ENCODE measurements at places on chromosomes 1 and 21.
A peak's percentile ranks its signal among the peaks of the same experiment; 100 is the strongest.

- DNase-seq: no peak
These were observed 183.3 kb downstream of the DHRS3 start for GRCh38 chr1:12434686-12435085.

DNA sequence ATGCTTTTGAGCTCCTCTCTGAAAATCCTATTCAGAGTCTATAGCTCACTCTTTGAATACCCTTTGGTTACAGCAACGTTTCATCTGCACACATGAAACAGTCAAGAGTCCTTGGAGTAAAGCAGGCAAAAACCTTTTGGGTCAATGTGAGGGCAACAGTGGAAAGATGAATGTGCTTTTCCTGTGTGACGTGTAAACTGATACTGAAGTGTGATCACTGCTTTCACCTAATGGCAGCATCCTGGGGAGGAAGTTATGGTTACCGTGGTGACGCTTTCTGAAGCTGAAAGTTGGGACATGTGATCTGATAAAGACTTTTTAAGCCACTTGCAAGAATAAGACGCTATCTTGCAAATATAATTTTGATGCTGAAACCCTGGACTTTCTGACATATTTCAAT, 160.0 kb downstream of the SEC16B start:
- DNase-seq: no peak

DNA sequence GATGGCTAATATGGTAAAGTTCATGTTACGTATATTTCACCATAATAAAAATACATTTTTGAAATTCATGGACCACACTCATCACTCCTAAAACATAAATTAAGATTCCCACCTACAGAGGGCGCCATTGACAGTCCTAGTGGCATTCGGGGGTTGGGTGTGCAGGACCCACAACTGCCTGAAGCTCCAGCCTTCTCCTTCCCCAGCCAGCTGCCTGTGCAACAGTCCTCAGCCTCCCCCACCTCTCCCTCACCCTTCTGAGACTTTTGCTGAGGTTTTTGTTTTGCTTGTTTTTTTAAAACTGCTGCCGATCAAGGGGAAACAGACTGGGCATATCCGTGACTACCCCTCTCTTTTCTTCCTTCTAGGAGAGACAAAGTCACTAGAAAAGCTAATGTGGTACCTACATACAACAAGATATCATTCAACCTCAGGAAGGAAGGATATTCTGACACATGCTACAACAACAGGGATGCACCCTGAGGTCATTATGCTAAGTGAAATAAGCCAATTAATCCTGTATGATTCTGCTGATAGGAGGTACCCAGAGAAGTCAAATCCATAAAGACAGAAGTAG, 9.2 kb upstream of the EVA1C start:
- DNase-seq: peak; percentile 74

DNA sequence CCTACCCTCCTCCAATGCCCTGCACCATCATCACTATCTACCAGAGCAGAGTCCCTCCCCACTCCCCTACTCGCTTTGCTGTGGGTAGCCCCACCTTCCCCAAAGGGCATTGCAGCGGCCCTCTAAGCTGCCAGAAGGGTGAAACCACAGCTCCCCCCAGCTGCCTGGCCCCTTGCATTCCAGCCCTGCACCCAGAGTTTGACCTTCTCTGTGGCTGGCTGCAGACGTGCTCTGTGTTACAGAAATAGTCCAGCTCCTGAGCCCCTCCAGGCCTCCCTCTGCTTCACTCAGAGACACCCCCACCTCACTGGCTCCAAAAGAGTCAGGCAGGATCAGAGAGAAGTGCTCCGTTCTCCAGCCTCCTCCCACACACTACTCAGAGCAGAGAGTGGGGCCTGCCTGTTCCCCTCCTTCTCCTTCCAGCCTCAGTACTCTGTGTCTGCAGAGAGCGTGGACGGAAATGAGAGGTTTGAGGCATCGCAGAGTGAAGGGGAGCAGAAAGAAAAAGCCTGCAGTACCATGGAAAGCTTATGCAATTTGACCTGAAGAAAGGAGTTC, 63.2 kb downstream of the PLEKHA6 start:
- no peak for DNase-seq

DNA sequence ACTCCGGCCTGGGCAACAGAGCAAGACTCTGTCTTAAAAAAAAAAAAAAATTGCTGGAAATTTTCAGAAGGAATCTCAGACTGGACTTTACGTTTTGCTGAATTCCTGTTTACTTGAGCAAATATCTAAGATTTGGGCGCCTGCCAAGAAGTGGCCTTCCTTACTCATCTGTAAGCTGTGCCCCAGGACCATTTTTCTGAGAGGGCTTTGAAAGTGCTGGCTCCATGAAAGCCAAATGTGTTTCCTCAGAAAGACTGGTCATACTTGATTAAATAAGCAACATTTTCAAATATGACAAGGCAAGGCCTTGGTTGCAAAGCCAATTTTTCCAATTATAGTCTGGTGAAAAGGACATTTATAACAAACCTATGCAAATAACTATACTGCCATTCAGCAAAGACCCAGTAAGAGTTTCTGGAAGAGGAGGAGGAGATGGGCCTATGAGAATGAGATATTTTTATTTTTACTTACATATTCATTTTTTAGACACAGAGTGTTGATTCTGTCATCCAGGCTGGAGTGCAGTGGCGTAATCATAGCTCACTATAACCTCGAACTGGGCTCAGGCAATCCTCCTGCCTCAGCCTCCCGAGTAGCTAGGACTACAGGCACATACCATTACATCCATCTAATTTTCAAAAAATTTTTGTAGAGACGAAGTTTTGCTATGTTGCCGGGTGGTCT, 56.3 kb upstream of the HTR1D start:
- DNase-seq: no peak

- no peak for DNase-seq
These were observed 1.3 kb upstream of the ZBTB7B start for GRCh38 chr1:155001425-155001674.

GRCh38 chr1:192986110-192986747, 72.9 kb downstream of the UCHL5 start:
- peak; percentile 73 for DNase-seq

DNA sequence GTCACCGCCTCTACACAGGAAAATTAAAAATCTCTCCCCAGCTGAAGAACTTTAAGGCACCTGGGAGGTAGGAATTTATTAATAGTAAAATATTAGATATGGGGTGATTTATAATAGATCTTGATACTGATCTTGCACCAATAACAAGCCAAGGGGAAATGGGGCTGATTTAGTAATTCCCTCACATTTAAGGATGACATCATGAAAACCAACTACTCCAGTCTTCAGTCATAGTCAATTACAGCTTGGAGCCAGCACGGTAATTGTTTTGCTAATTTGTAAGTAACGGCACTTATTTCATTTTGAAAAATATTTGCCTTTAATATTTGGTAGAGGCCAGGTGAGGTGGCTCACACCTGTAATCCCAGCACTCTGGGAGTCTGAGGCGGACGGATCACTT, 92.8 kb downstream of the TGFBR3 start:
- DNase-seq: no peak

- DNase-seq: no peak
These were observed 17.2 kb downstream of the SEC16B start for GRCh38 chr1:177952691-177953090.

DNA sequence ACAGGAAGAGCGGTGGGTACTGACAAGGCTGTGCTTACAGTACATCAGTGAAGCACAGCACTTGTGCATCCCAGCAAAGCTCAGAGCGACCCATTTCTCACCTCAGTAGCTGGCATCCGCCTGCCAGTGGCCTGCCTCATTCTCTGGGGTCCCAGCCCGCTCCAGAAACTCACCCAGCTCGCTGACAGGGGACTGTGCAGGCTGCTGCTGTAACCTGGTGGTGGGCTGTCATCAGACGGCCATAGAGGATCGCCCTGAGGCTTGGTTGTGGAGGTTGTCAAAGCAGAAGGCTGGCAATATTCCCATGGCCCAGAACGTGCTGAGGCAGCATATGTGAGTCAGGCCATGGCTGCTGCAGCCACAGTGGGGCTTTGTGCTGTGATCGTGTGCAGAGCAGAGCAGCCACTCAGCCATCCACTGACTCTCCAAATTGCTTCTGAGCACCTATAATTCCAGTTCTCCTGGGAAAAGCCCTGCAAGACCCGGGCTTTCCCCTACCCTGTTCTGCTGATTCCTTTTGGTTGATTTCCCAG, 13.6 kb upstream of the GPR137B start:
- no peak for DNase-seq

GRCh38 chr1:84171481-84171880, 27.4 kb downstream of the PRKACB start:
- no peak for DNase-seq

DNA sequence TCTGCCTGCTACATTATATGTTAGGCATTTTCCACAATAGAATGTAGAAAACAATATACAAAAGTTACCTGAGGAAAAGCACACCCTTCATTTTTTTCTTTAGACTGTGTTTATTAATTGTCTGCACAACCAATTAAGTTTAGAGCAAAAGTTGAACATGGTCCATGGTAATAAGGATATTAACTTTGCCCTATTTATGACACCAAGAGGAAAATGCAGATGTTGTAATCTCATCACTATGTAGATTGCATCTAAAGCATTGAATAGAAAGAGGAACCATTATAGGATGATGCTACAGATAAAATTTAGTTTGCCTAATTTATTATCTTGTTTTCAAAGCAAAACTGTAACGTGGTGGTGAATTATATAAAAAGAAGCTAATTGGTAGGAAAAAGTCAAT, 59.7 kb upstream of the IGSF5 start:
- no peak for DNase-seq

DNA sequence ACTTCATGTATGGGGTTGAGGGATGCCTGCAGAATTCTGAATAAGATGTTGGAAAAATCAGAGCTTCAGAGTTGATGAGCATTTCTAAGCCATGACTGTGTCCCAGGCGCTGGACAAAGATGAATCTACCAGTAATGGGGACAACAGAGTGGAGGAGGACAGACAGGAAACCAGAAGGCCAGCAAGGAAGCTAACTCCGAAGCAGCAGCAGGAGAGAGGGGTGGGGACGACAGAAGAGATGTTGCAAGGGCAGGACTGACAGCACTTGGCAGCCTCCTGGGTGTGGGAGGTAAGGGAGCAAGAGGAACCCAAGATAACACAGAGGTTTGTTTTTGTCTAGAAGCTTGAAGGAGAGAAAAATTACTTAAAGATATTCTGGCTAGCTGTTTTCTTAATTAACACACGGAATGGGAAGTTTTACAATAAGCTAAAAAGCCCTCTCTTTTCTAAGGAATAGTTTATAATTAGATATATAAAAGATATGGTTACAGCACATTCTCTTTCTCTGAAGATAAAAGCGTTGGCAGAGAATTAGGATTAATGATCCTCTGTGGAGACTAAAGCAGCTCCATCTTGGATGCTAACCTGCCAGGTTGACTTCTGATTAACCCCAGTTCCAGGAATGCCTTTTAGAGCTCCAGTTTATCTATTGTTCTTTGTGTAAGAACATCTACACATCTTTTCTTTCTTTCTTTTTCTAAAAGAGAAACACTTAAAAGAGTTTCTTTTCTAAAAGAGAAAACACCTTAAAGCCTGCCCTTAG, 92.7 kb downstream of the TENT5C start:
- no peak for DNase-seq

DNA sequence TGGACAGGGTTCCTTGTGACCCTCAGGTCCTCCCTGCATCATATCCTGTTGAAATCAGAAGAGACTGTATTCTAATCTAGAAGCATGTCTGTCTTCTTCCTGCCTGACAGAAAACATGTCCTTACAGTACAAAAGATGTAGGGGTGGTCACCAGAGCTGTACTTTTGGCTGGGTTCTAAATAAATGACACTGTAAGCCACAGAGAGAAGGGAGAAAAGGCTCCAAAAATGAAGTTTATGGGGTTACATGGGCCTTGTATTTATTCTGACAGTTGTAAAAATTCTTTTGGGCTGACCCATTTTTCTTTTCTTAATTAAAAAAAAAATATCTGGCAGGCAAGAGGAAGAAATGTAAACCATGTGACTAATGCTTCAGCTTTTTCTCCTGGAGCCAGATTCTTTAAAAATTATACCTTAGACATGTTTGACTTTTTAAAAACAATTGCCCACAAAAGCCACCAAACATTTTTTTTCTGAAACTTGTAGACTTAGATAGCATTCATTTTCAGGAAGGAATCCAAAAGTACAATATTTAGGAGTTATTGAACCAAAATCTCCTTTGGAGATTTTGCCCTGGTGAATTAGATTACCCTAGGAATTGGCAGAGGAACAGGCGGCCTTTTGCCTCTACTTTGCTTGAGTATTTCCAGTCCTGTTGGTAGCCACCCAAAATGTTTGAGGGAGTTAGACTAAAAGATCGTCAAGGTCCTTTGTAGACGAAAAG, 17.1 kb downstream of the RGL1 start:
- DNase-seq: no peak

- DNase-seq: no peak
These were observed 28.8 kb downstream of the DR1 start for GRCh38 chr1:93374334-93375106.

DNA sequence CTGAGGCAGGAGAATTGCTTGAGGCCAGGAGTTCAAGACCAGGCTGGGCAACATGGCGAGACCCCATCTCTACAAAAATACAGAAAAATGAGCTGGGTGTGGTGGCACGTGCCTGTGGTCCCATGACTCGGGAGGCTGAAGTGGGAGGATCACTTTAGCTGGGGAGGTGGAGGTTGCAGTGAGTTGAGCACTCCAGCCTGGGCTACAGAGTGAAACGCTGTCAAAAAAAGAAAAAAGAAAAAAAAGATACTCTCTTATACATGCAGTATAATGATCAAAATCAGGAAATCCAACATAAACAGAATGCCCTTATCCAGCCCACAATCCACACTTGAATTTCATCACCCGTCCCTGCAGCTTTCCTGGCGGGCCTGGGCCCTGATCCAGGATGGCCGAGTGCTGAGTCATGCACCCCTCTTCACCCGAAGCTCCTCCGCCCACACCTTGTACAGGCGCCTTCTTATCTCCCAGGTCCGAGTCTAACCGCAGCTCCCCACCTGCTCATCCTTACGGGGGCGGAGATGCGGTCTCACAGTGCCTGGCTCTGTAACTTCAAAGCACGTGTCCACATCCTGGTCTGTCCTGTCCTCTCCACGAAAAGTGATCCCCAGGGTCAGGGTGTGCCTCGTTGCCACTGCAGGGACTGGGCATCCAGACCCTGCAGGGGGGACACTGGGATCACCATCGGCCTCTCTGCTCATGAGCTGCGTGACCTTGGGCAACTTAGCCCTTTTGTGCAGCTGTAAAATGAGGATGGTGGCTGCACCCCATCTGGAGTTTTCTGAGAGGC, 120.2 kb upstream of the SLC45A1 start:
- peak; percentile 50 for DNase-seq

DNA sequence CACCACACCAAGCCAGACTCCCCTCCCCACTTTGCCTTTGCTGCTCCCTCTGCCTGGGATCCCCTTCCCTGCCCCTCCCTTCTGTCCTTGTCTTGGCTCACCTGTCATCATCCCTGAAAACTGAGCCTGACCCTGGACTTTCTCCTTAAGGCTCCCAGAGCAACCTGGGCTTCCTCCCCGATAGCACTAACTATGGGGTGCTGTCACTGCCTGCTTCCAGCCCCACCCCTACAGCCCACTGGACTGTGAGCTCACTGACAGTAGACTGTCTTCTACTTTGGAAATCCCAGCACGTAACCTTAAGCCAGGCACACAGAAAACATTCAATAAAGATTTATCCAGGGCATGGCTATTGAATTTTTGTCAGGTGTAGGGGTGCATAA, 9.5 kb upstream of the CSF1 start:
- DNase-seq: no peak
